Dermis blood vessel endothelial cell (primary cell): ENCODE measurements at places on chromosomes 2 and 18. TPM values are rescaled to one million over a fixed set of nuclear protein-coding genes. Genes with fewer than 3 reads are reported as not detected.
A peak's percentile ranks its signal among the peaks of the same experiment; 100 is the strongest.

CETN1 gene
- not detected in 2 replicates for total RNA-seq

DNA sequence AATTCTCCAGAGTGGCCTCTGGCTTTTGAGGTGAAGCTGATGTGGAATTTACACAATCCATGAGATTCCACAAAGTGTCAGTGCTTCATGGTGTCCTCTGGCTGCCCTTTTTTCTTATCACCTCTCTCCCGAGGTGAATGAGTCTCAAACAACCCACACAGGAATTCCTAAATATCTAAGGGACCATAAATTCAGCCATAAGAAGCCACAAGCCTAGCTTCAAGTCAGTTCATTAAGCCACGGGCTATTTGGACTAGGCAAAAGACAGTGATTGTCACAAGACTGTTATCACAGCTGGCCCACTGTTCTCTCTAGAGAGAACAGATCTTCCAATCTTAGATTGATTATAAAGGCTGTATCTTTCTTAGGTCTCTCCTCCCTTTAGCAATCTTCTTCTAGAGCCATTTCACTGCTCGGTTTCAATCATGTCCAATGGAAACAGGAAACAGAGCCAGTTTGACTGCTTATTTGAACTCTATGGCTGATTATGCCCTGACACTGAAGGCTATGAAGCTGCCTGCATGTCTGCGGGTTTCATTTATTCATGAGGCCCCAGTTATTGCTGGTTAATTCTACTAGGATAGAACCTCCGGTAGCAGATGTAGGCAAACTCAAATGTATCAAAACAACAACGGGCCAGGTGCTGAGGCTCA lies 4.1 kb downstream of the NEMP2 start:
- no peak for DNase-seq

DNA sequence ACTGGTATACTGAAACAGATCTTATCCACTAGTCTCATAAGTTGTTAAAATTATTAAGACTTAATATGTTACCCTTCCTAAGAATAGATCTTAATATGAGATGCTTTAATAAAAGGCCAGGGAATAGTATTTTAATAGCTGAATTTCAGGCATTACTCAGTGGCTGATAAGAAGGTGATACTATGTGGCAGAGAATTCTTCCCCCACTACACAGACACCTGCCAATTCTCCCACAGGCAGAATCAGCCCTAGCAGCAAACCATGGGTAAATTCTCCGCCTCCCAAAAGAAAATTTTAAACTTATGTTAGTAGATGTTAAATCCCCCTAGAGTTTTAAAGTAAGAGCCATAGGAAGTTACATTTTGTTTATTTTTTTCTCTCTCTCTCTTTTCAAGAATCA lies 888.8 kb downstream of the LRP1B start:
- DNase-seq, result no peak

ZSWIM2 gene
- total RNA-seq, result not detected in 2 replicates

DNA sequence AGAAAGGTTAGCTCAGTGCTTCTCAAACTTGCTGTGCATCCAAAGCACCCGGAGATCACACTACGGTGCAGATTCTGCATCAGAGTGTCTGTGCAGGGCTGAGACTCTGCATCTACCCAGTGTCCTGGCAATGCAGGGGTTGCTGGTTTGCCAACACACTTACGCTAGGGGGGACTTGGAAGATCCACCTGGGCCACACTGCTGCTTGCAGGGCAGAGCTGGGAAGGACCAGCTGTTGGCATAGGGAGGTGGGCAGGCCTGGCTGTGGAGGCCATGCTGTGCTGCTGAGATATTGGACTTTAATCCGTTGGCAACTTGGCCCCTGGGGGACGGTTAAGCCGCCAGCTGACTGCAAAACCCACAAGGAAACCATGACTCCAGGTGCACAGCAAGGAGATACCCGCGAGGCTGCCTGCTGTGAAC lies 397.6 kb upstream of the HS6ST1 start:
- no peak for DNase-seq

DNA sequence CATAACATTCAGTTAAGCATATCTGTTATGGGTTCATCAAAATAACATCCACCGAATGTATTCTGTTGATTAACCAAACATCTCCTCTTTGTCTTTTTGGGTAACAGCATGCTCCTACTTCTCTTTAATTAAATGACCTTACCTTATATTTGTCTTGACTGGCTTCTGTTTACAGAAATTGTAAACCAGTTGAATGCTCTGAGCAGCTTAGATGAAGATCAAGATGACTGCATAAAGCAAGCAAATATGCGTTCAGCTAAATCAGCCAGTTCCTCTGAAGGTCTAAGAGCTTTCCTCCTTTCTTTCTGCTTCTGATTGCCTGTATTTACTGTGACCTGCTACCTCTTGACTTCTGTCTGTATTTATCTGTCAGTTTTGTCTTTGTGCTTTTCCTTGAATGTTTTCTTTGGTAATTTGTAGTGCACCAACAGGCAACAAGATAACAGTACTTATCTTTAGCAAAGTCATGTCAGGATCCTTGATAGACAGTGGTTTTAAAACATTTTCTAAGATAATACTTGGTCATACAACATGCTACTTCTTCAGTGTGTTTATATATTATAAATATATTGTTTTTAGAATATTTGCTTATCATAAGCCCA lies 152.8 kb downstream of the EHBP1 start:
- DNase-seq, result no peak

MARCO gene
- not detected in 2 replicates for total RNA-seq

RUFY4 gene
- not detected in 2 replicates for total RNA-seq

DNA sequence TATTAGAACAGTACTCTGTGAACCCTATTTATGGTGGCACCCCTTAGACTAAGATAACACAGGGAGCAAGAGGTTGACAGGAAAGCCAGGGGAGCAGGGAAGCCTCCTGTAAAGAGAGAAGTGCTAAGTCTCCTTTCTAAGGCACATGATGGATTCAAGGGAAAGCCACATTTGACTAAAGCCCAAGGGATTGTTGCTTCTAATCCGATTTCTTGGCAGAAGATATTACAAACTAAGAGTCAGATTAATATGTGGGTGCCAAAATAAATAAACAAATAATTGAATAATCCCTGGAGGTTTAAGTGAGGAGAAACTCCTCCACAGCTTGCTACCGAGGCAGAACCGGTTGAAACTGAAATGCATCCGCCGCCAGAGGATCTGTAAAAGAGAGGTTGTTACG lies 333.2 kb downstream of the SOX11 start:
- DNase-seq, result no peak

DNA sequence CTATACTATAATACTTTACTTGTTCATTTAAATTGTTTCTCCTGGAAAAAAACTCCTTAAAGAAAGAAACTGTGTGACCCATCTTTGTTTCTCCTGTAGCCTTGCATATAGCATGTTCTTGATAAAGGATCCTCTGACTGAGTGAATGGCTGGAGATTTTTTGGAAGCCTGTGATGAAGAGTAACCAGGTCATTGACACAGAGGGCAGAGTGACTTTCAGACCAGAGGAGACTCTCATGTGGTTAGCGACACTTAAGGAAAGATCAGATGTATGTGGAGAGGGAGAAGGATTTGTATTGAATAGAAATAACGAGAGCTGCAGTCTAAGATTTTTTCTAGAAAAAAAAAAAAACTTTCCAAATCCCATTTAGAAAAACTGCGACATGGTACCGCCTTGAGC lies 85.5 kb downstream of the TRIM43 start:
- no peak for DNase-seq

FBXO48 gene
- 0.34 and 0.42 TPM in 2 replicates for total RNA-seq

- DNase-seq, result no peak
Measured at GRCh38 chr2:25375371-25375988, 33.8 kb upstream of the DNMT3A start.

IL37 gene
- not detected in 2 replicates for total RNA-seq

GRCh38 chr2:40680547-40680946 lies 228.7 kb upstream of the SLC8A1 start:
- no peak for DNase-seq

GRCh38 chr18:69895066-69896047 lies 52.3 kb downstream of the CD226 start:
- no peak for DNase-seq

LIMS4 gene
- 40.1 and 53.6 TPM in 2 replicates for total RNA-seq

LAPTM4A gene
- total RNA-seq, result 79.5 and 134 TPM in 2 replicates

- no peak for DNase-seq
Measured at GRCh38 chr2:10494351-10495066, 46.4 kb upstream of the ODC1 start.

MARS2 gene
- 8.7 and 9.4 TPM in 2 replicates for total RNA-seq

TEKT4 gene
- total RNA-seq, result not detected in 2 replicates

- no peak for DNase-seq
Measured at GRCh38 chr2:50546790-50547189, 485.1 kb downstream of the NRXN1 start.

GRCh38 chr2:157508676-157509075 lies 64.8 kb upstream of the CYTIP start:
- DNase-seq, result no peak

DNA sequence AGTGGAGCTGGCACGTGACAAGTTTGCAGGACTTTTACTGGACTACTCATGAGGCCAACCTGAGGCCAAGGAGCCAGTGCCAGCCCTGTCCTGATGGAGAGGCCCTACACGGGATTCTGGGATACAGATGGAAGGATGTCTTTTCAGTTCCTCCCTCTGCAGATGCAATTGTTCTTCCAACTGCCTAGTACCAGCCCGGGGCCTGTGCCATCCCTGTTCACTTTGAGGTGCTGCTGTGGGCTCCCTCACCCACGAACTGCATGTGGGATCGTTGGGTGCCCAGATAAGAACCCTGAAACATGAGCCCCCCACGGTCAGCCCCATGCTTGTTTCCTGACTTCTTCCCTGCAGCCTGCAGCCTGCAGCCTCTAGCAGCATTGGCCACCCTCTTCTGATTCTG lies 25.3 kb upstream of the LAPTM4A start:
- no peak for DNase-seq

SPDYA gene
- 0.34 and 0.56 TPM in 2 replicates for total RNA-seq

DNA sequence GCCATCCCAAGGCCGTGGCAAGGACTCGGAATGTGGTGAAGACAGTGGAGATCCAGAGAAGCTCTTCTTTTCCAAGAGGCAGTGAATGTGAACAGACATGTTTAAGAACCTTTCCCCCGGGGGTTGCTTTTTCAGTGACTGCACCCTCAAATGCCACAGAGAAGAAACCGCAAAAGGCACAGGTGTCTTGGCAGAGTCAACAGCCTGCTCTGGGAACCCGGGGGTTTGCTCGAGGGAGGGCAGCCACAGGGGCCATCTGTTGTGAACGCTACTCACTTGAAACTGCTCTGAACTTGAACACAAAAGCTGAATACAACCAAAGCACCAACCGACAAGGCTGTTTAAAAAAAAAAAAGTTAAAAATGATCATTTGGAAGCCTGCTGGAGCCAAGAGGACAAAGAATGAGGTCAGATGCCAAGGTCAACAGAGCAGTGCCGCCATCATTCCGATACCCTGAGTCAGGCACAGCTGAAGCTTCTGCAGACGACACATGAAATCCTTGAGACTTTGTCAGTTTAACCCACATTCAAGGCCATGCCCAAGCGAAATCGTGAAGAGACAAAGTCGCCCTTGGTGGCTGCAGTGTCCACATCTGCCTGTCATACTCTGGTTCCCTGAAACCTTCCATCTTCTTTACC lies 47.4 kb downstream of the PSMG2 start:
- DNase-seq, result no peak

- no peak for DNase-seq
Measured at GRCh38 chr18:41501848-41502247, 453.2 kb upstream of the PIK3C3 start.

GRCh38 chr2:145769011-145769716 lies 1249.2 kb upstream of the ZEB2 start:
- no peak for DNase-seq

DNA sequence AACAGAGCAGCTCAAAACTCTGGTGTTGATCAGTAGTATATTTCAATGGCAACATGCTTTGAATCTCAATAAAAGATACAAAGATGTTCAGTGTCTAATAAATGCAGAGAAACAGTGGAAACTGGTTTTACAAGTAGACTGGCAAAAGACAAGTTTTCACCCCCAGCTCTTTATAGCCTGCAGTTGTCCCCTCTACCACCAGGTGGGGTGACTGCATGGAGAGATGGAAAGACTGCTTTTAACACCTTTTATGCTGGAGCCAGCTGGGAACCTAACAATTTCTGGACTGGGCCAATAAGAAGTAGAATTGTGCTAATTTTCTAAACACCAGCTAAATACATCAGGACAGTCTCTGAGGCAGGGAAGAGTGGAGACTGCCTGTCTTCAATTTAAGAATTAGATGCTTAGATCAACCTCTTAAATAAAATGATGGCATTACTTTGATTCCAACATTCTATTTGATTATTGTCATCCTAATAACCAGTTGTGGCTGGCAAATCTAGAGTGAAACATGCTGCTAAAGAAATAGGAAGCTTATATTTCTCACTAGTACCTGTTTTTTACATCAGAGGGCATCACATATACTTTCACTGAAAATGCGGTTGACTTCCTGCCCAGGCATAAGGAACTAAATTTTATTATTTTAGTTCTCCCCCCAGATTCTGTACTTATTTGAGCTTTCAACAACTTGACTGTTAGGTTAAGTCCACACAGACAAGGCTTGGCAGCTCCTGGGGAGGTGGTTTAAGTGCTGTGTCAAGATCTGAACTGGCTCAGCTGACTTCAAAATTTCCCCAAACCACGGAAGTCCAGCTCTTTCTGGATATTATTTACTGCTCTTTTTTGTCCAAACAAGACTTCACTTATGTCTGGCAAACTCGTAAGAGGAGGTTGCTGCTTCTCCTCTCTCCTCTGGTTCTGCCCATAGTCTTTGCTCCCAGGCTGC lies 140.5 kb downstream of the TPGS2 start:
- DNase-seq, result peak; percentile 78

CPLX4 gene
- total RNA-seq, result not detected in 2 replicates

DNA sequence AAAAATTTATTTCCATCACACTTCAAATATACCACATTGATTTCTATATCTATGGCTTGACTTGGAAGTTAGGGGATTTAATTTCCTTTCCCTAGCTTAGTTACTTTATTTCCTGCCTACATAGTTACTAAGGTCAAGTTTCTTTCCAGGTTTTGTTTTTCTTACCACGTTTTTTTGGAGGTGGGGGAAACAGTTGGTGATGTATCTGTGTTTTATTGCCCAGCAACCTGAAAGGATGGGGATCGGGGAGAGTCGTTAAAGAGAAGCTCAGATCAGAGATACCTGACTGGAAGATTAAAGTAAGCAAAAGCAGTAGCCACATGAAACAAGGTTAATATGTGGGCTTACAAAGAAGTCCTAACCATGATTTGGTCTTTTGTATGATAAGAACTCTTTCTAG lies 127.8 kb downstream of the OSBPL6 start:
- DNase-seq, result peak; percentile 28

- DNase-seq, result no peak
Measured at GRCh38 chr2:45974762-45975408, 322.3 kb upstream of the EPAS1 start.

DNA sequence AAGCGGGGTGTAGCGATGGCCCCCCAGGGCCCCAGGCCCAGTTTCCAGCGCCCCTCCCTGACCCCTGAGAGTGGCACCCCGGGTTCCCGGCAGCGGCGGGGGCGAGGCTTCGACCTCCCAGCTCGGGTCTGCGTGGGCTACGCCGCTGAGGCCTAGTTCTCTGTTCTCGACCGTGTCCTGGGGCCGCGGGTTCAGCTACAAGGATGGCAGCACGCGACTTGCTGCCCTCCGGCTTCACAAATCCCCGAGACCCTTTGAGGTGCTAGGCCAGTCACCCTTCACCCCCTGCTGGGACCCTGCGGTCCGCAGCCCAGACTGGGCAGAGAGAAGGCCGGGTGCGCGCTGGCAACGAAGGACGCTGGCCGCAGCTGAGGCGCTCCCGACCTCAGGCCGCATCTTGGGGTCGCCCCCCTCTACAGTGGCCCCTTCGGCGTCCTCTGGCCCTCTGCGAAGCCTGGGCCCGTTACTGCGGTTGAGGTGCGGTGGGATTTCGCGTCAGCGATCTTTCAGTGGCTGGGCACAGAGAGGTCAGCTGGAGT lies 1.2 kb downstream of the OTX1 start:
- DNase-seq, result no peak

CCDC102B gene
- 15.1 and 20.3 TPM in 2 replicates for total RNA-seq
